ENCODE measurements at places on chromosomes 6 and 20.

- DNase-seq = no peak
Measured at GRCh38 chr20:46206025-46206424, 87.9 kb downstream of the CD40 start.

- DNase-seq = peak; percentile 10
Measured at GRCh38 chr6:129598244-129599187, 111.5 kb downstream of the ARHGAP18 start.

DNA sequence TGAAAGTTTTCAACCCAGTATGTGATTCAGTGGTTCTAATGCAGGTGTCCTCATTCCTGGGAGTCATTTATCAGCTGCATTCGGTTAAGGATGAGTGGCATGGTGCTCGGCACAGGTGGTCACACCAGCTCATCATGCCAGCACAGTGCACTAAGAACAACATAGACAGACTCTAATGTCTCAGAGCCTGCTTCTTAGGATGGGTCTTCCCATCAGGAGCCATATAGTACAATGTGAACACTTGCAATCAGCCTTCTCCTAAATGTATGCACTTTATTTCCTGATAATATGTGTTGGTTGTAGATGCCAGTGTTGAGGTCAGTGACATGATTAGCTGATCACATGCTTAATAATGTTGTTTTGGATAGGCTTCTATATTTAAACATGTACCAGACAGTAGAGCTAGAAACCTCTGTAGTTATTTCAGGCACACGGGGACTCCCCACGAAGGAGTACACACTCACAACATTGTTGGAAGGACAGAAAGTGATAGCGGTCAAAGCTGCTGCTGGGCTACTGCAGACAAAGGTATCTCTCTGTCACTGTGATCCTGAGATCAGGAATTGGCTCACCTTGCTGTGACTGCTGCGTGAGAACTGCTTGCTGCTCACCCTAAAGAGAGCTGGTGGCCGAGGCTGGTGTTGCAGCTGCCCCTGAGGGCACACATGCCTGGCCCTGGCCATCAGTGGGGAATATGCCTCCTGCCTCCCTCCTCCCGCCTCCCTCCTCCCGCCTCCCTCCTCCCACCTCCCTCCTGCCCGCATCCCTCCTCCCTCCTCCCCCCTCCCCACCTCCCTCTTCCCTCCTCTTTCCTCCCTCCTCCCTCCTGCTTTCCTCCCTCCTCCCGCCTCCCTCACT, 195.4 kb downstream of the SMOC2 start:
- DNase-seq = no peak

DNA sequence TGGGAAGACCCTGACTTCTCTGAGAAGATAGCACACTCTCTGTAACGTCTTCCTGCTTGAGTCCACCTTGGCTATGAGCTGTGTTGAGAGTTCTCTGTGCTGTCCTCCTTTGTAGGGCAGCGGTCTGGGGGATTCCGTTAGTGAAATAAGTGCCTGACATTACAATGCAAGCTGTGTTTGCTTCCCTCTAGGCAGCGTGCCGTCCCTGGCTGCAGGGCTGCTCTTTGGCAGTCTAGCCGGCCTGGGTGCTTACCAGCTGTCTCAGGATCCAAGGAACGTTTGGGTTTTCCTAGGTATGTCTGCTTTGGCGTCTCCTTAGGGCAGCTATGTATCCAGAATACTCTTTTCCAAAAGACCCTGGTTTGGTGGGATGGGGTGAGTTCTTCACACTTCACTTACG, 2.8 kb downstream of the TMEM14C start:
- no peak for DNase-seq

DNA sequence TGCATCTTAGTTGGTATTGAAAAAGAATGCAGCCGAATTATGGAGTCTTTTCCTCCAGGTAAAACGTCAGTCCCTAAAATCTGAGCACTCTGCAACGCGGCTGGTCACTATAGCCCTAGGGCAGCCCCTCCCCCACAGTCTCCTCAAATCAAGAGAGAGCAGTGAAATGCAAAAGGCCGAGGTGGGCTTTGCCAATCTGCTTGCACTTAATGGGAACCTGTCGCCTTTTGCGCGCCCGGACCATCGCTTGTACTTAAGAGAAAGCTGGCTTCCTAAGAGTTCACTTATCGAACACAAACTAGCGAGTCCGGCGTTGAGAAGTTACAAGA, 447 bp downstream of the MCM3 start:
- peak; percentile 29 for DNase-seq

DNA sequence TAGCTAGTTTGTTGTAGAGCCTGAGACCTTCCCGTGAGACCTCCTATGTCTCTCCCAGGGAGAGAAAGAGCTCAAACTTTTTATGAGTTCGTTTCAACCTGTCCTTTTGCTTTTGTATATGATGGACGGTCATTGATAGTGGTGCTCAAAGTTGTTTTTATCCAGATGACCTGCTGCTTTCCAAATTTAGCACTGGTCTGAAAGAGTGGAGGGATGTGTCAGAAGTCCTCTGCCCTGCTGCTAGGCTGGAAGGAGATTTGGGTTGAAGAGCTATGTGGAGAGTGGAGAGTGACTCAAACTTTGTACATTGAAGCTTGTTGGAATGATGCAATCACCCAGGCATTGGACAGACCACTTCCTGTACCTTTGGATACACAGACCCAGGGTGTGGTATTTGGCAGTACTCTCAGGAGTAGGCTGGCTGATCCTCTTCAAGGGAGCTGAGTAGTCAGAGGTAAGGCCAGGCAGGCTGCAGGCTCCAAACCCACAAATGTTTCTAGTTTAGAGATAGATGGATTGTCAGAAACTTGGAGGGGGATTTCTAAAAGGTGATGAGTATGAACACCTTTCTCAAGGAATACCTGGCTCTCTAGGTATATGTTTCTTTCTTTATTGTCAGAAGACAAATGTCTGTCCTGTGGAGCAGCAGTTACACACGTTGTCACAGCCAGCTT, 49.4 kb upstream of the RREB1 start:
- DNase-seq = no peak

GRCh38 chr6:71396410-71396801, 107.8 kb downstream of the OGFRL1 start:
- no peak for DNase-seq

DNA sequence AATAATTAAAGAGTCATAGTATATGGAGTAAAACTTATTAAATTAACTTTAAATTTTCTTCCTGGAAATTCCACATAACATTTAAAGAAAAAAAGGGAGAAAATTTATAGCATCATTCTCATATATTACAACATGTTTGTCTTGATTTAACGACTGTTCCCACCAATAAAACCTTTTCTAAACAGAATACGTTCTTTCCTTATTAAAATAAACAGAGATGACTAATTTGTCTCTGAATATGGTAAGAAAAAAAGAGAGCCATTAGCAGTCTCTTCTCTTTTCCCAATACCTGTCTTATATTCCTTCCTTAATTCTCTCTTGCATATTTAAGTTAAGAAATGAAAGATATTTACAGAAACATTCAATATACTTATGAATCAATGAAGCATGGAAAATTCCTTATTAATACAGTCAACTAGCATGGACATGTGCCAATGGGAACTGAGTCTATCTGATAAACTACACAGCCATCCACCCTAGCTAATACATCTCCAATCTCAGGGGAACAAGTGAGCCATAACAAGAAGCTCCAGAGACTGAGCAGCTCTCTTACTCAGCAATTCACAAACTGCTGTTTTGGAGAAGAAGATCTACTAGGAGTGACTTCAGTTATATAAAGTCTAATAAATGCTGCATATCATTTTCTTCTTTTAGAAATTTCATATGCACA, 347.1 kb upstream of the MANEA start:
- no peak for DNase-seq

GRCh38 chr6:90695316-90695715, 108.4 kb upstream of the MAP3K7 start:
- DNase-seq = no peak

DNA sequence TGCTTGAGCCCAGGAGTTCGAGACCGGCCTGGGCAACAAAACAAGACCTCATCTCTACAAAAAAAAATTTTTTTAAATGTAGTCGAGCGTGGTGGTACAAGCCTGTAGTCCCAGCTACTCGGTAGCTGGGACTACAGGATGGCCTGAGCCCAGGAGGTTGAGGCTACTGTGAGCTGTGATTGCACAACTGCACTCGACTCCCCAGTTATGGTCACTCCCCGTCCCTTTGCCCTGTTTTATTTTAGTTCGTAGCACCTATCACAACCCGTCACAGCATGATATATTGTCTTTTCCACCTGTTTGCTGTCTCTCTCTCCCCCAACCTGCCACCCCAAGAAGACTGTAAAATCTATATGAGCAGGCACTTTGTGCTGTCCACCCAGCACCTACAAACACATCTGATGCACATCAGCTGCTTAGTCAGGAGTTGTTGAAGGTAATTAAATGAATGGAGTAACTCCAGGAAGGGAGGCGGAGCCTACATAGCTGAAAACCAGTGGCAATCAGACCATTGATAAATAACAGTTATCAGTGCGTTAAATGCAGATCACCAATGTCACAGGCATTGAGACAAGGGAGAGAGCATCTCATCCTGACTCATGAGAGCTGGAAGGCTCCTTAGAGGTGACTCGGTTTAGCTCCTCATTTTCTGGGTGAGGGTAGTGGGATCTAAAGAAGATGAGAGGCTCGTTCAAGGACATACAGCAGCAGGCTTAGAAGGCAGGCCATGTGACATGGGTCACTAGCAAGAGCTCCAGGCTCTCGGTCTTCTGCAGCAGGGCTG, 14.4 kb upstream of the XRN2 start:
- DNase-seq = no peak

DNA sequence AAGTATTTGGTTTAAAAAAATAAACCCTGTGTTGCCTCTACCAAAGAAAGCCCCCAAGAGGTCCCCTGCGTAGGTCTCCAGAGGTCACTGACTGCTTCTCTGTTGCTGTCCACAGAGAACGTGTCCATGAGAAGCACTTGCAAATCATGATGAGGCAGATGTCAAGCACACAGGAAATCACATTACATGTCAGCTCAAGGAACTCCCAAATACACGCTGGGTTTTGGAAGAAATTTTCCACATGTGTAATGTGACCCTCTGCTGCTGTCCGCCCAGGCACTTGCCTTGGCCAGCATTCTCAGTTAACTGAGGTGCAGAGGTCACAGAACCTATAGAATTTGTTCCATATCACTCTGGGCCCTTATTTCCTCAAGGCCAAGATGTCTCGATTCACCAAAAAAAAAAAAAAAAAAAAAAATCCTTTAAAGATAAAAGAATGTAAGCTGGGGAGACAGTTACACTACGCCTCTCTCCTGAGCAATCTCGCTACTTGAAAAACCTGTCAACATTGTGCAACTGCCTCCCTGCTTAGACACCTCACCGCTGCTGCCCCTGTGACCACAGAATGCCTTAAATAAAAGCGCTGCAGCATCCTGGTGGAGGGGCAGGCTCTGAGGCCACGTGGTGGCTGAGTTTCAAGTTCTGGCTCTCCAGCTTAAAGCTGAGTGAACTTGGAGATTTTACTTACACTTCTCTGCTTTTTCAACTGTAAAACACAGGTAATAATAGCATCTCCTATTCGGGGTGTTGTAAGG, 42.3 kb downstream of the SLC22A23 start:
- DNase-seq = no peak

DNA sequence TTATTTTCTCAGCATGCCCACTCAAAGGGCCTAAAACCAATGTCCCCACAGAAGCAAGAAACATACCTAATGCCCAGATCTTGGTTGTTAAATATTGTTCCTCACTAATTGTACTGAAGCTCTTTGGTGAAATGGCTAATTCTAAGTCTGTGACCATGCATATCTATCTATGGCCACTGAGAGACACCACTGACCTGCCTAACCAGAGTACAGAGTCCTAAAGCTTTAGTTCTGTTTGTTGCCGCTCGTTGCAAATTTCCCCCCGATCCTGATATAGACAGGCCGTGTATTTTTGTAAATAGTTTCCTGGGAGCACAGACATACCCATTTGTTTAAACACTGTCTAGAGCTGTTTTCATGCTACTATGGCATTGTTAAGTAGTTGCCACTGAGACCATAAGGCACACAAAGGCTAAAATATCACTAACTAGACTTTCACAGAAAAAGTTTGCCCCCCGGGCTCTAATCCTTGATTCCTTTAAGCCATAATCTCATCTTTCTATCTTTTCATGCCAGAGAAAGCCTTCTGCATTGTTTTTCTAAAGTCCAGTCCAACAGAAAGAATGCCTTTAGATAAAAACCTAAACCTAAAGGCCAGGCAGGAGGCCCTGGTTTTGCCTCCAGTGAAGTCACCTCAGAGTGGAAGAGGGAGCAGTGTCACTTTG, 48.7 kb downstream of the DNAAF9 start:
- DNase-seq = no peak

DNA sequence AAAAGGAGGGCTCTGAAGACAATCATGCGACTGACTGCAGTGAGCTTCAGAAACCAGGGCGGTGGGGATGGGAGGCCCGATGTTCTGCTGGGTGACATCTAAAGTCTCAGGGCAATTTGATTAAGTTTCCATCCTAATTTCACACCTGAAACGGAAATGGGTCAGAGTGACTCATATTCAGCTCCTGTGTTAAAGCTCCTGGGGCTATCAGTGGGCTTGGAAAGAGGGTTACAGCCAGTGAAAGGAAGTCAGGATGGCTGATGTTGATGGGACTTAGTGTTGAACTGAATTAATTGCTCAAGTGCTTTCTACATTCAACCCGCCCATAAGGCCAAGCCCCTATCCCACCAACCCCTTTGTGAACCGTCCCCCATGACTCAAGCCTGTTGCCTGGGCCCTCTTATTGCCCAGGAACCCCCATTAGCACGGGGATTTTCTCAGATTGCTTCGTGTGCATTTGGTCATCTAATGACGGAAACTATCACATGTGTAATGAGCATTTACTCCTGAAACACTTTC, 47.1 kb upstream of the TBC1D7 start:
- DNase-seq = no peak

All from NCI-H2171 (cell line).